ENCODE measurements at places on chromosomes 12 and 14. TPM values are rescaled to one million over a fixed set of nuclear protein-coding genes. Genes with fewer than 3 reads are reported as not detected.

- DNase-seq, result peak; percentile 38
These were observed 4.6 kb downstream of the DTX1 start for GRCh38 chr12:113061061-113061694.

DNA sequence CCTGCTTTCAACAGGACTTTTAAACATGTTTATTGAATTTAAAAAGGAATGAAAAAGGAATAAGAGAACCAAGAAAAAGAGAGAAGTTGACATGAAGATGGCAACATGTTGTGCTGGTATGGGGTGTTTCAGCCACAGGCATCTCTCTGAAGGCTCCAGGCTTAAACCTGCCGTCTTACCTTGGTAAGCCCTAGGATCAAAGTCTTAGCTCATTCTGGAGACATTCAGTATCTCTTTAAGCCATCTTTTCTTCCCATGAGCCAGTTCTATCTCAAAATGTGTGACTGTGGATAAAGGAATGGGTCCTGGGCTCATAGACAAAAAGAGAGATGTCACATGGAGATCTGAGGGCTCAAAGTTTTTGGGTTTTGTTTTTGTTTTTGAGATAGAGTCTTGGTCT is 1.6 kb upstream of the TFCP2 start:
- DNase-seq, result no peak

P3H3 gene
- 0.93 TPM for total RNA-seq

CCDC177 gene
- total RNA-seq, result not detected

GRCh38 chr14:49971156-49972130 is 78.6 kb downstream of the ARF6 start:
- DNase-seq, result peak; percentile 97

AKAP5 gene
- 0.57 TPM for total RNA-seq

DNA sequence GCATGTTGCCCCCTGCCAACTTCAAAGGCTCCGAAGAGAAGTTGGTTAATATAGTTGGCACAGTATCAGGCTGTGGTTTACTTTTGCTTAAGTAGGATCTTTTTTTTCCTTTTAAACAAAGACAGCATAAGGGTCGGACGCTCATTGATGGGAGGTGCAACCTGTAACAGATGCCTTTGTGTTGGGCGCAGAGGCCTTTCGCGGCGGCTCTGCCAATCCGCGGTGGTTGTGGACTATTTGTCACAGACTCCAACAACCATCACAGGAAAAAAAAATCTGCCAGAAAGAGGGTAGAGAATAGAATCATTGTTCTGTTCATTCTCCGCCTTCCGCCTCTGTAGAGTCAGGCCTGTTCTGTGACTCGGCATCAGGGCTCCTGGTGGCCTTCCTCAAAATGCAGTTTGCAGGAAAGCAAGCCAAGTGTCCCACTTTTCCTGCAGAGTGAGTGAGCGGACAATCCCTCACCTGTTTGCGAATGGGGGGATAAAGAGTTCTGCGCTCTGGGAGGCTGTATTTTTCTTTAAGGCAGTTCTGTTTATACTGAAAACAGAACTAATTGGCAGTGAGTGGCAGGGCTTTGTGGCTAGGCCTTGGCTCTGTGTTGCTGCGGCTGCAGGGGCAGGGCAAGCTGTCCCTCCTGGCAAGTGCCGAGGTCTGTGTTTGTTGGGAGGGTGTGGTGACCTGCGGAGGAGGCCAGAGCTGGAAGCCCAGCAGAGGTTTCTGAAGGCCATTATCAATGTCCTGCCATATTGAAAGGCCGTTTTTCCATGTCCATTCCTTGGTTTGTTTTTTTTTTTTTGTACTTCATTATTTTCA is 83.0 kb upstream of the PIWIL1 start:
- DNase-seq, result no peak

DNA sequence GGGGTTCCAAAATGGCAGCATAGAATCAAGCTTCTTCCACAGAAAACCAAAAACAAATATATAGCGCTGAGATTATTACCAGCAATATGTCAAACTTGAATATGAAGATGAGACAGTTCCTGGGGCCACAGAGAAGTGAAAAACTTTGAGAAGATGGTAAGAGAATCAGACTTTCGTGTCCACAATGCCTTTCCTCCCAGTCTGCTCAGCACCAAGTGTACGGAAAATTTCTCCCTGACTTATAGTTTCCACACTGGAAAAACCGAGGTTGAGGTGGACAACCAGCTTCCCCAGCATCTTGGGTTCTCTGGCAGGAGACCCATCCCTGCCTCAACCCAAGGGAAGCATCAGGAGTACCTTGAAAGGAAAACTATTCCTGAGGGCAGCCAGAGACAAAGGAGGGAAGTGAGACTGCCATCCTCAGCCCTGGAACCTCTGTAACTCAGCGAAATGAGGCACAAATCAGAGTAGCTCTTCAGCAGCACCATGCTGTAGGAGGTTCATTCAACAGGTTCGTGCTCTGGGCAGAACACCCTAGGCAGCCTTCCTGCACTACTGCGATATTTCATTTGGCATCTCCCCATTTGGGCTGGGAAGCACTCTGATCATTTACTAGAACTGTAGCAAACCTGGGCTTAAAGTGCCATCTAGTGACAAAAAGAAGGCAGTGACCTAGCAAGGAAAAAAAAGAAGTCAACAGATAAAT is 52.4 kb upstream of the CAPRIN2 start:
- DNase-seq, result peak; percentile 63

SYT1 gene
- total RNA-seq, result not detected

DNA sequence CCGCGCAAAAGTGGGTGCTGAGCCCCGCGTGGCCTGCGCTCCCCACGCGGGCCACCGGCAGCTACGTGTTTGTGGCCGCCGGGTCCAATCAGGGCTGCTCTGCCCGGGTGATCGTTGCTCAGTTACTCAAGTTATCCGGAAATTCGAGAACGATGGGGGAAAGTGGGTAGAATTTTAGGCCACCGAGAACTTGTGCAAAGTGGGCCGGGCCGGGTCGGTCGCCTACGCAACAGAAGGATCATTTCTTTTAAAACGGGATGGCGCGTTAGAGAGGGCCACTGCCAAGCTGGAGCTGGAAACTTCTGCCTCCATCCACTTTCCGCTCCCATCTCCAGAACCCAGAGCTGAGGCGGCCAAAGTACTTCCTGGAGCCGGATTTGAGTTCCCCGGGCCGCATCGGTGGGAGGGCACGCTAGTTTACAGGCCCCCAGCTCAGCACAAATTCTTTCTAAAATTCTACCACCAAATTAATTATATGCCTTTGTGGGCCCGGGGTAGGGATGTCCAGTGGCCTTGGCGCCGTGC is 3.5 kb downstream of the RFX4 start:
- DNase-seq, result no peak

DNA sequence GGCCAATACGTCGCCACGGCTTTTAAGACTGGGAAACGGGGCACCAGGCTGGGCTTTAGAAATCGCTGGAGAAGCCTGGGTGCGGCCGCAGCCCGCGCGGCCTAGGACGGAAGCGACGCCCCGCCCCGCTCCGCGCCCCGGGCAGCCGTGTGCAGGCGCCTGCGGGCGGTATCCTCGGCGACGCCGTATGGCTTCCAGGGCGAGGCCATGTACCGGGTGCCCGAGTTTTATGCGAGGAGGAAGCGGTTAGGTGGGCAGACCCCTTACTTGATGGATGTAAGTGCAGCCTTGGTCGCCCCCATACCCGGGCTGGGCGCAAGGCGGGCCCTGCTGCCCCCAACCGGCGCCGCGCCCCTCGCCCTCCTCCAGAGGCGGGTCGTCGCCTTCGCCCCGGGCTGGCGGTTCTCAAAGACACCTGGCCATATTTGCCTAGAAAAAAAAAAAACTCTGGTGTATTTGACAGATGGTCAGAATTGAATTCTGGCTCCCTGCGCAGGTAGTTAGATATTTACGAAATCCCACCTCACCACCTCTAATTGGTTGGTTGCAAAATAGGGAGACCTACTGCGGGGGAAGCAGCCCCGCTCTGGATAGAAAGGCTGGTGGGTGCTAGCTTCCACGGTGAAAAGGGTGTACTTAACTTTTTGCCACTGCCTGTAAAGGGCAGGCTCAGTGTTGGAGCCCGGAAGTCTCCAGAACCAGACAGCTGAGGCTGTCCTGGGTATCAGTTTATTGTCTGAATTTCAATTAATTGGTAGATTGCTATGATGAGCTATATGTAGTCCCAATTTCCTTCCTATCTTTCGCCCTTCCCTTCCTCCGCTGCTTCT is at the start of gene PPP1R36:
PPP1R36 (plus strand) TSS at position 171 of the 830 bp plus-strand sequence; CDS start at position 208, 37 bp downstream.
- no peak for DNase-seq

DNA sequence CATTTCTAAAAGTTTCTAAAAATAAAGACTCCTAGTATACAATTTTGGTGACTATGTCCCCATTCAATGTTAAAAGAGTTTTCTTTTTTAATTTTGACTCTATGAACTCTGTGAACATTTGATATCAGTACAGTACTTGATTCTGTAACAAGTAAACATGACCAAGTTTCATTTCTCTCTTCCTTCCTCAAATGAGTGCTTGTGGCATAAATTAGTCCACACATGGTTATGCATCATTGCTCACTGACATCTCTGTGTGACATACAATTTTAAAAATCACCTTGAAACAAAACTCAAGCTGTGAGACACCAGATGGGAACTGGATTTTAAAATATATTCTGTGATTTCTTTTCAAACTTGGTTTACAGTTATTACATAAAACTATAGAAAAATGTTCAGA is 253.9 kb upstream of the MDGA2 start:
- DNase-seq, result peak; percentile 86

RDH16 gene
- 0.13 TPM for total RNA-seq

DNA sequence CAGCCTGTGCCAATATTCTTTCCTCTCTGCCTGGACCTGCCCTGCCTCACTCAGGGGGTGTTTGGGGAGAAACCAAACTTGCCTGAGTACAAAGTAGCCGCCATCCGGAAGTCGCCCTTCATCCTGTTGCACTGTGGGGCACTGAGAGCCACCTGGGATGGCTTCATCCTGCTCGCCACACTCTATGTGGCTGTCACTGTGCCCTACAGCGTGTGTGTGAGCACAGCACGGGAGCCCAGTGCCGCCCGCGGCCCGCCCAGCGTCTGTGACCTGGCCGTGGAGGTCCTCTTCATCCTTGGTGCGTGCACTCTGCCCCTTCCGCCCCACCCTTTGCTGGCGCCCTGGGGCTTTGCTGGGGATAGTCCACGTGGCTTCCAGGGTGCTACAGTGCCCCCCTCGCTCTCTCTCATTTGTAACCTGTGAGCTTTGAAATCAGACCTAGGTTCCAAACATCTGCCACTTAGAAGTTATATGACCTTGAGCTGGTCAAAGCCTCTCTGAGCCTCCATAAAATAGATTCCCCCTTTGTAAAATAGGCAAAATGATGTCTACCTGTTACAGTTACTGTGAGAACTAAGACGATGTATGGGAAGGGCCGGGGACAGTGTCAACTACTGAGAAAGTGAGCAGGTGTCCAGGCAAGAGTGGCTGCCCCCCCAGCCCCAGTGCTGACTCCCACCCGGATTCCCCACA is 4.5 kb downstream of the KCNH3 start:
- no peak for DNase-seq

GLS2 gene
- total RNA-seq, result not detected

CHGA gene
- 0.57 TPM for total RNA-seq

DNA sequence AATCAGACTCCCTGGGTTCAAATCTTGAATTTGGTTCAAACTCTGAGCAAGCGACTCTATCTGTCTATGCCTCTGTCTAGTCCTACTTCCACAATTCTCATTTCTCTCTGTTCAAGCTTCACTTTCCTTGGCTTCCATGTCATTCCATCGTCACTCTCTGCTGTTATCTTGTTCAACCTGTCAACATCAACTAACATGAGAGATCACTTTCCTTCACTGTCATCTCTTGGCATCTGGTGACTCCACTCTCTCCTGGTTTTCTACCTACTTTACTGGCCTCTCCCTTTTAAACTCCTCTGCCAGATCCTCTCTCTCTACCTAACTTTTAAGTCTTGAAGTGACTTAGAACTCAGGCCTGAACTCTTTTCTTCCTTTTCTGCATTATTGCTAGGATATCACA is 240.2 kb downstream of the BCAT1 start:
- DNase-seq, result no peak

- peak; percentile 55 for DNase-seq
These were observed 48.5 kb downstream of the ADGRD1 start for GRCh38 chr12:131002216-131002631.

SERPINA10 gene
- total RNA-seq, result not detected

GRCh38 chr12:64528616-64529015 is 76.7 kb downstream of the TBK1 start:
- DNase-seq, result no peak

- no peak for DNase-seq
These were observed 42.1 kb downstream of the NFKBIA start for GRCh38 chr14:35362450-35362849.

GRCh38 chr12:129606239-129606638 is 297.6 kb downstream of the TMEM132D start:
- no peak for DNase-seq

DNA sequence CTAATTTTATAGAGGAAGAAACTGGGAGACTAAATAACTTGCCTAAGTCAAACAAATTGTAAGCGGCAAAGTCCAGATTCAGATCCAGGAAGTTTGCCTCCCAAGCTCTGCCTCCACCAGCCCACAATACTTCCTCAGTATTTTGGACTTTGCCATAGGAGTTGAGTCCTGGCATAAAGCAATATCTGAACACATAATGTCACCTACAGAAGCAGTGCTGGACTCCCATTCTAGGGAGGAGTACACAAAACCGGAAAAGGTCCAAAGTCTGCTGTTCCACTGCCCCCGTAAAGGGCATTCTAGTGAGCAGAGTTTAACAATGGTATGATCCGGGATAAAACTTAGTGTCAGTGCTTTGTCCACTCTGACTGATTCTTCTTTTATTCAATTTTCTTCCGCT is 340.5 kb downstream of the FUT8 start:
- DNase-seq, result no peak

DNA sequence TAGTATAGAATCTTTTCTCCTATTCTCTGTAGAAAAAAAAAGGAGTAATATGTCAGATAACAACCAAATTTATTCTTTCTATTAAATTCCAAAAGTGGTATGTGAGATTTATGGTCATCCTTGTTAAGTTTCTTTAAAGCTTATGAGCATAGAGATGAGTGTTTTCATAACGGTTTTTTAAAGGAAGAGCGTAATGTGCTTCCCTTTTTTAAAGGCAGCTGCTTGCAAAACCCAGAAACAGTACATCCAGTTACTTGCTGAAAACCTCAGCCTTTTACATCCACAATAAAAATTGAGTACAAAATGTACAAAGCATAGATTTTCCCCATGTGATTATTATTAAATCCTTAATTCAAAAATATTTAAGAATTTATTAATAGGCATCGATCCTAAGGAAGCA is 53.6 kb upstream of the CD163 start:
- no peak for DNase-seq

DNA sequence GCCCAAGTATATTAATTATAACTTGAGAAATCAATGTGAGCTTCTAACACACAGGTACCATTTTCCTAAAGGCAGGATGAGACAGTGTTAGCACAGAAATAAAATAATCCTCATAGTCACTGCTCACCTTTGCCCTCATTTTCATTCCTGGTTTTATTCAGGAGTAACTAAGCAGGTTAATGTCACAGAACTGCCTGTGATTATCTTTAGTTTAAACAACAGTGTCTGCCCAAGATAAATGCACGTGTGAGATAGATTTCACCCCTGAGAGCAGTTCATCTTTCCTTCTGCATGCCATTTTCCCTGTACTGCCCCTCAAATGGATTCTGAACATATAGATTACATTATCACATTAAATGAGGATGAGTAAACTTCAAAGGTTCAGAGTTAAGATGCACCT is 250.7 kb downstream of the RMST start:
- no peak for DNase-seq

GRCh38 chr12:106673141-106673540 is 90.3 kb downstream of the RFX4 start:
- no peak for DNase-seq
